ENCODE measurements at places on chromosomes 5 and 9.

GRCh38 chr9:87309236-87309635, 188.4 kb upstream of the DAPK1 start:
- no peak for DNase-seq

GRCh38 chr9:121240472-121241135, 27.4 kb upstream of the GSN start:
- no peak for DNase-seq

GRCh38 chr5:139757727-139758509, 37.7 kb upstream of the PSD2 start:
- no peak for DNase-seq

- DNase-seq = peak; percentile 52
Observed at GRCh38 chr5:115246361-115246991, 16.2 kb downstream of the PGGT1B start.

DNA sequence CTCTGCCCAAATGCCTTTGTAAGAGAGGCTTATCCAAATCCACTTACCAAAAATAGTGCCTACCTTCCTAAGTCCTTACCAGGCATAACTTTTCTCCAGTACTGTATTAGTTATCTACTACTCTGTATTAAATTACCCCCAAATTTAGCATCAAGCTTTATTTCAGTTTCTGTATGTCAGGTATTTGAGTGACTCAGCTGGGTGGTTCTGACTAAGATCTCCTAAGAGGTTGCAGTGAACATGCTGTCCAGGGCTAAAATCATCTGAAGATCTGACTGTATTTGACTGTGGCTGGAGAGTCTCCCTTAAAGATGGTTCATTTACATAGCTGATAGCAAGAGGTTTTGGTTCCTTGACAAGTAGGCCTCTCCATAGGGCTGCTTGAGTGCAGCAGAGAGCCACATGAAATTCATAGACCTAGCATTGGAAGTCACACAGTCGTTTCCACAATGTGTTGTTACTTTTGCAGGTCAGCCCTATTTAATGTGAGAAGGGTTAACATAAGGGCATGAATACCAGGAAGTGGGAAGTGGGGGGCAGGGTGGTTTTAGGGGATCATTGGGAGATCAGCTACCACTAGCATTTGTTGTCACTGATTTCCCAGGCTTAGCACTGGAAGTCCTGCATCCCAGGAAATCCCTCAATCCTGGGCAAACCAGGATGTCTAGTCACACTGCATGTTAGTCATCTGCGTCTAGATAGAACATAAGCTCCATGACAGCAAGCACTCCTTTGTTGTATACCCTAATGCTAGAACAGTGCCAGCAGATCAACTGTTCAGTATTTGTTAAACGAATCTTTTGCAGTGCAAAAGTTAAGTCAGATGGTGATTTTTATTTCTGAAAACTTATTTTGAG, 2.0 kb upstream of the ZNF622 start:
- DNase-seq = no peak

DNA sequence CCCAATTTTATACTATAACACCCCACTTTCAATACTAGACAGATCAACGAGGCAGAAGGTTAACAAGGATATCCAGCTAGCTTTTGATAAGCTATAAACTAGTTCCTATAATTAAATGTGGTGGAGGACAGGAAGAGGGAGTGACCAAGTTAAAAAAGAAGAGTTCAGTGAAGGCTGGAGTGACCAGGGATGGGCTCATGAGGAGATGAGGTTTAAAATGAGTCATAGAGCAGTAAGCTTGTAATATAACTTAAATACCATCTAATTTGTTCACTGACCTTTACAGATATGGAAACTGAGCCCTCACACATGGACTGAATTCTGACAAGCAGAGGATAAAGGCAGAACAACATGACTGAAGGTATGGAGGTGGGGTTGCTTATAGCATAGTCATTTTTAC, 284.5 kb downstream of the SPATA31D1 start:
- DNase-seq = no peak

DNA sequence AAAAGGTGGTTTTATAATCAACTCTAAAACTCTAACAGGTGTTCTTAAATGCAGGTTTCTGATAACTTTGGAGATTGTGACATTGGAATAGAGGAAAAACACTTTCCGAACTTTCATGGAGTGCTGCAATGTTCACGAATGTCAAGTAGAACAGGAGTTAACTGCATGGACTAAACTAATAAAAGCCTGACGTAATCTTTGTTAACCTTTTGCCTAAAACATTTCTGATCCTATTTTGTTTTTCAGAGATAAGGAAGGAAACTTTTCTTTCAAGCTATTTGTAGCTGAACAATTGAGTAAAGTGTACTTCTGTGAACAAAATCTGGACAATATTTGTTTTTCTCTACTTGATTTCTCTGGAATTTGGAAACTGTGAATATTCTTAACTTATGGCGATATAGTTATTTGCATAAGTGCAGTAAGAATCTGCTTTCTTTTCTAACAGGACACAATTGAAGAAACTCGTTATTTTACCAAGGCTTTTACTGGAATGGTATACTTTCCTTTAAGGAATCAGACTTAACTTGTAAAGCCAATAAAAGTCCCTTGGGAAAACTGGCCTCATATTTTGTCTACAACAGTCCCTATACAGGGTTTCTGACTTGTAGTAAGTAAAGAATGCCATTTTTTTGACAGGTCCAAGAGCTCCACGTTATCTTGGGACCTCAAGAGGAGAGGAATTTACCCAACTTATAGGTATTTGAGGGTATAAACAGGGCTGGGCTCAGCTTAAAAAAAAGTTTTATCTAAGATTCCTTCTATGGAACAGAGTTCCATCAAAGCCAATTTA, 154.7 kb downstream of the NXNL2 start:
- DNase-seq = no peak

GRCh38 chr5:174383210-174384167, 338.0 kb downstream of the NSG2 start:
- DNase-seq = no peak

DNA sequence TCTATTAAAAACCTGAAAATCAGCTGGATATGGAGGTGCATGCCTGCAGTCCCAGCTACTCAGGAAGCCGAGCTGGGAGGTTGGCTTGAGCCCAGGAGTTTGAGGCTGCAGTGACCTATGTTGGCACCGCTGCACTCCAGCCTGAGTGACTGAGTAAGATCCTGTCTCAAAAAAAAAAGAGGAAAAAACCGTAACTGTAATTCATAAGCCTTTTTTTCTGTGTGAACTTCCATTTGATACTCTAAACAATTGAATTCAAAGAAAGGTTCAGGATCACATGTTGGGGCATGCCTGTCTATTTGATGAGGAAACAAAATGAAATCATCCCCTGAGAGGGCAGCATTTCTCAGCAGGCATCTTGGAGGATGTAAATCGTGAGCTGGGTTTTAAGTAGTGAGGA, 38.8 kb downstream of the ITGA2 start:
- no peak for DNase-seq

DNA sequence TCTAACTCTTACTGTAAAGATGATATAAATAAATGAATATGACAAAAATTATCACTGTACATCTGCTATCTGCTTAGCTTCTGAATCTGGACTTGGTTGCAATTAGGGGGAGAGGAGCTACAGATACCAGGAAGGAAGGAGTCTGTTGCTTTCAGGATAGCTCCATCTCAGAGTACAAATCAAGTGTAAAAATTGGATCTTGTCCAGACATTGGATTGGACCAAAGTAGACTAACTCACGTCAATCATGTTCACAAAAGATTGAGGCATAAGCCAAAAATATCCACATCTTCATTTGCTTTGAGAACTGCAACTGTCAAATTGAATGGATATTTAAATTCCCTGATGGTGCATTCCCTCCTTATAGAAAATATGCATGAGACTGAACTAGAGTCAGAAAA, 8.8 kb upstream of the OR1Q1 start:
- DNase-seq = no peak

DNA sequence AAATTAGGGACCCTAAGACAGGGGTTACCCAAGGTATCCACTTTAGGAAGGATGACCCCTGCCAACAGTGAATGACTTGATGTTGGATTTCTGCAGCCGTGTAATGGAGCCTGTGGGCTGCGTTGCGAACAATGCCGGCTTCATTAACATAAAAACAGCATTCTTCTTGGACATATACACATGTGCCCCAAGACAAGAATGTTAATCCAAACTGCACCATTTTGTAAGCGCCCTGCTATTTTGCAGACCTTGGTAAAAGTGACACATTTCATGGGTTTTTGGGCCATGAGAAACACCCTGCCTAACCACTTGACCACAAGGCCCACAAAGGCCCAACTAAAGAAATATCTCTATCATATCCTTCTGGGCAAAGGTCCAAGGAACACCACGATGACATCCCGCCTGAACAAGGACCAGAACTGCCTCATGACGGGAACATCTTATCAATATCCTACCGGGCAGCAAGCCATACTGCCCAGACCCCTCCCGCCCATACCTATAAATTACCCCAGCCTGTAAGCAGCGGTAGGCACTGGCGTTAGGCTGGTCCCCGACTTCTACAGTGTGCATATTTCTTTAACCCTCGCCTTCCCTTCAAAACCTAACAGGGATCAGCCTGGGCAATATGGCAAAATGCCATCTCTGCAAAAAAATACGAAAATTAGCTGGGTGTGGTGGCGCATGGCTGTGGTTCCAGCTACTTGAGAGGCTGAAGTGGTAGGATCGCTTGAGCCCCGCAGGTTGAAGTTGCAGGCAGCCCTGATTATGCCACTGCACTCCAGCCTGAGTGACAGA, 9.7 kb upstream of the PDCD1LG2 start:
- no peak for DNase-seq

- DNase-seq = no peak
Observed at GRCh38 chr9:792331-793260, 48.9 kb upstream of the DMRT1 start.

GRCh38 chr9:30293231-30293630, 2091.2 kb upstream of the ACO1 start:
- no peak for DNase-seq

GRCh38 chr5:177370488-177371119, 12.9 kb downstream of the RGS14 start:
- DNase-seq = no peak

GRCh38 chr5:80915716-80916115, 44.4 kb upstream of the RASGRF2 start:
- no peak for DNase-seq

GRCh38 chr5:170076211-170076610, 29.5 kb upstream of the FOXI1 start:
- DNase-seq = no peak

DNA sequence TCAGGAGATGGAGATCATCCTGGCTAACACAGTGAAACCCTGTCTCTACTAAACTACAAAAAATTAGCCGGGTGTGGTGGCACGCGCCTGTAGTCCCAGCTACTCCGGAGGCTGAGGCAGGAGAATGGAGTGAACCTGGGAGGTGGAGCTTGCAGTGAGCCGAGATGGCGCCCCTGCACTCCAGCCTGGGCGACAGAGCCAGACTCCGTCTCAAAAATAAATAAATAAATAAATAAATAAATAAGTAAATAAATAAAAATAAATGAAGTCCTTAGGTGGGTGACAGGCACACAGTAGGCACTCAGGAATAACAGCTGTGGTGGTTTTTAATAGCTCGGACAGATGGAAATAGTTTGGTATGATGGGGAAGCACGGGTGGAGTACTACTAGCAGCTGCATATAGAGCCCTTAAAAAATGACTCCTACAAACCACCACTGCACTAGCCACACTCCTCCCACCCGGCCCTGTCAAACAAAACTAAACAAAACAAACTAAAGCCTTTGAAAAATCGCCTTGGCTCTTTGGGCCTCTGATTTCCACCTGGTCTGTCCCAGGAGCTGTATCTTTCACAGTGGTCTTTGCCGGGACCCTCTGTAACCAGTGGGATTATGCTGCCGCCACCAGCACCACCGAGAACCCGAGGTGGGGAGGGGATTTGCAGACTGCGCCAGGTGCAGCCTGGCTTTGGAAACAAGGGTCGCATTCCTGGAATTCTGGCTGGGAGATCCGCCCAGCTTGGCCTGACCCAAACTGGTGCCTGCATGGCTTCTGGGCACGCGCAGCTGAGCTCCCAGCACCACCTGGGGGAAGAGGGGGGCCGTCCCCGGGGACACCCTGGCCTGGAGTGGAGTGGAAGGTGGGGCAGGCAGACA, 5.1 kb upstream of the WDR5 start:
- DNase-seq = no peak

DNA sequence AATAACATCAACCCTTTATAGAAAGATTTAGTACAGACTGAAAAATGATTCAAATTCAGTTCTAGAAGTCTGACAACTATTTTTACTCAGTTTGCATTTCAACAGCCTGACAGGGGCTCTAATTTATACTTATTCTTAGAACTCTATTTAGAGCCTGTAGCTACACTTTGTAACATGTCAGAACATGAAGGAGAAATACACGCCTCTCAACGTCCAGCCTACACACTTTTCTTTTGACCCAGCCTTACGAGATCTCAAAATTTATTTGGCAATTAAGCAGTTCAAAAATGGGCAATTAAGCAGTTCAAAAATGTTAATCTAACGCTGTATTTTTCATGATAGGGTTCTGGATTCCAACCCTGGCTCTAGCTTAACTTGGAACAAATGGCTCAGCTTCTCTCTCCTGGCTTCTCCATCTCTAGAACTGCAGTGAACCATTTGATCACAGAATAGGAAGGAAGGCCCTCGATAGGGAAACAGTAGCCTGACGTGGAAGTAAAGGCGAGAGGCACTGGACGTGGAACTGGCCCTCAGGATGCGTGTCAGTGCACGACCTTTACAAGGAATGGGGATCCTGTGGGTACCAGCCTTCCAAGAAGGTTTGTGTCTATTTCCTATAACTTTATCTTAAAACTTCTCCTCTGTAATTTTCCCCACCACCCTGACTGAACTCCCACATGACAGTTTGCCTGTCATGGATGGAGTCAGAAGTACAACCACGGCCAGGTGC, 66.4 kb downstream of the PRRT1B start:
- DNase-seq = no peak

DNA sequence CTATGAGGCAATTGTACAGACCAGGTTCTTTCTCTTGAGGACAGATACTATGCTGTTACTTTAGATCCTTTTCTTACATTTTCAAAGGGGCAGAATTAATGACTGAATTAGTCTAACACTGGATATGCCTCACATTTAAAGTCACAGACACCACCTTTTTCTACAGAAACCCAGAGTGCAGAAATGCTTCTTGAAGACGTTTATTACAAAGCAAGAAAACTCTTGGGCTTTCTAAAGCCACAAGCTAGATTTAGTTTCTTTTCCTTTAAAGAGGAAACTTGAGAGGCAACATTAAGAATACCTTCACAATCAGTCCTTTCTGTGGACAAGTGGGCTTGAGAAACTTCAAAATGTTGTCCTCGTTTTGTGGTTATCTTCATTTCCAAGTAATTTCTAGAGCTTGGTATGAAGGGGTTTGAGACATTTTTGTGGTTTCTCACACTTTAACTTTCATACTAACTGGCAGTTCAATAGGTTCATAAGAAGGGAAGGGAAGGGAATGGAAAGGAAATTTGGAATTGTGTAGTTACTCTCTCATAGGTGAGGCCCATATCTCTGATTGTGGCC, 527.4 kb downstream of the RASEF start:
- no peak for DNase-seq

GRCh38 chr9:109779711-109780452, at the start of gene PALM2AKAP2:
PALM2AKAP2 (plus strand) TSS chr9:109780198; CDS start chr9:109780489, 291 bp downstream.
- peak; percentile 12 for DNase-seq

GRCh38 chr5:104186100-104186499, 623.5 kb upstream of the NUDT12 start:
- peak; percentile 99 for DNase-seq

- DNase-seq = peak; percentile 50
Observed at GRCh38 chr9:23492126-23493002, 333.7 kb downstream of the ELAVL2 start.

Measured in RPMI8226 (cell line).